ENCODE measurements at places on chromosomes 6 and 20. TPM values are rescaled to one million over a fixed set of nuclear protein-coding genes. Genes with fewer than 3 reads are reported as not detected.

- DNase-seq: no peak
These were observed 7.2 kb downstream of the KIF16B start for GRCh38 chr20:16566080-16566479.

DNA sequence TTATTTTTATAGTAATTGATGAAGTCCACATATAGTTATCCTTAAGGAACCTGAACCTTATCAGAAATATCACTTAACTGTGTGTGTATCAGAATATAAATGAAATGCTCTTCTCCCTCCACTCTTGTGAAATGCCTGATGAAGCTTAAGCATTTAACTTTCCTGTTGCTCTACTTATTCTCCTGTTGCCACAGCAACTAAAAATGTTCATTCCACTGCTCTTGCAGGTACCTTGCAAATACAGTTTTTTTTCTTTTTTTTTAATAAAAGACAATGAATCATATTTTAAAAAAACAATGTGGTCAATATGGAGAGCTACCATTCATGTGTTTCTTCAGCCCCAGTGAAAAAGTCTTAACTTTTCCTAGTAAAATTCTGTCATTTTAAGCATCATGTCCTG is 210.3 kb downstream of the RFPL4B start:
- DNase-seq: no peak

- no peak for DNase-seq
These were observed 29.1 kb downstream of the RPS12 start for GRCh38 chr6:132843316-132844035.

DNA sequence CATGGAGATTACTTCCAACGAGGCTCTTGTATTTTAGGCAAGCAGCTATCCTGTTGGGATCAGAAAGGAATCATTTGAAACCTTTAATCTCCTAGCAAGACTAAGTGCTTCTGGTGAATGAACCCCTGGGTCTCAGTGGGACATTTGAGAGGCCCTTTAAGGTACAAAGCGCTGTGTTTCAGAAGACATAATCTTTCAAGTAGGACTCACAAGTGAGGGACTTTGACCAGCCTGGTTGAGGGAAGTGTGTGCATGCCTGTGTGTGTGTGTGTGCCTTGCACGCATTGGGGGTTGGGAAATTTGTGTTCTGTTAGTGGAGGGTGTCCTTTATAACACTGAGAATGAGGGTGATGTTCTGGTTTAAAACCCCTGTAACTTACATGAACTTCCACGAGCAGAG is 64.4 kb upstream of the KCNG1 start:
- no peak for DNase-seq

DNA sequence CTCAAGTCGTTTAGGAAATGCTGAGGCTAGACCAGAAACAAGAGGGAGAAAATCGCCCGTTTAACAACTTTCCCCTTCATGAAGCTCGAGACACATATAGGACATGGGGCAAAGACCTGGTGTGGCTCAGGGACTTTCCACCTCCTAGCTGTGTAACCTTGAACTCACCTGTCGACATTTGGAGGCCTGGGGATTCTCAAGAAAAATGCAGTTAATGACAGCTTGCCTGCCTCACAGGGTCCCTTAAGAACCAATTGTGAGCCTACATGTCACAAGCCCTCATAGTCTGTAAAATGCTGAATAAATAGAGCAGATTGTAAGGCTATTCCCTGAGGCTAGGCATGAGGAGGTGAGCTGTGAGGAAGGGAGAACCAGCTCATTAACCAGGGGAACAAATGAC is 35.1 kb downstream of the MGME1 start:
- DNase-seq: no peak

DNA sequence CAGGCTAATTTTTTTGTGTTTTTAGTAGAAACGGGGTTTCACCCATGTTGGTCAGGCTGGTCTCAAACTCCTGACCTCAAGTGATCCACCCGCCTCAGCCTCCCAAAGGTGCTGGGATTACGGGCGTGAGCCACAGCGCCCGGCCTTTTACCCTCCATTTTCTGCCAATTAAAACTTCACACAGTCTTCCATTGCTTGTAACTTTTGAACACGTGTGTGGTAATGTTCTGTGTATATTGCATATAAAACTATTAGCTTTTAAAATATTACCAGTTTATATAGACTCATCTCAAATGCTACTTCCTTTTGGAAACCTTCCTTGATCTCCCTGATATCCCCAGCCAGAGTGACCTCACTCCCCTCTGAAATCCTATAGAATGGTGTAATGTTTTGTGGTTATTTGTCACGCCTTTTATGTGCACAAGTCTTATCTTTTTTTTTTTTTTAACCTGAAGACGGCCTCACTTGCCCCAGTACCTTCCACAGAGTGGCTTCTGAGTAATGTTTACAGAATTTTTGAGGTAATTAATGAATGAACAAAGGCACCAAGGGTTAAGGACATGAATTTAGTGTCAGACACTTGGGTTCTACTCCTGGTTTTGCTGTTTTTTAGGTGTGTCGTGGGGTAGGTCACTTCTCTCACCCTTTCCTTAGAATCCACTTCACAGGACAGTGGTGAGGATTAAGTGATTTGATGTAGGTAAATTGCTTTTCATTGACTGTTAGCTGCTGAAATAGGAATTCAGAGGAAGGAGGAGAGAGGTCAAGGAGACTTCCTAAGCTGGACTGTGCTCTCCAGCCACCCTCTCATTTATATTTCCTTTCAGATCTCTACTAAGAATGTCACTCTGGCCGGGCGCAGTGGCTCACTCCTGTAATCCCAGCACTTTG is 11.2 kb upstream of the MMP24 start:
- DNase-seq: no peak

- no peak for DNase-seq
These were observed 28.8 kb upstream of the TSHZ2 start for GRCh38 chr20:52943185-52943841.

DNA sequence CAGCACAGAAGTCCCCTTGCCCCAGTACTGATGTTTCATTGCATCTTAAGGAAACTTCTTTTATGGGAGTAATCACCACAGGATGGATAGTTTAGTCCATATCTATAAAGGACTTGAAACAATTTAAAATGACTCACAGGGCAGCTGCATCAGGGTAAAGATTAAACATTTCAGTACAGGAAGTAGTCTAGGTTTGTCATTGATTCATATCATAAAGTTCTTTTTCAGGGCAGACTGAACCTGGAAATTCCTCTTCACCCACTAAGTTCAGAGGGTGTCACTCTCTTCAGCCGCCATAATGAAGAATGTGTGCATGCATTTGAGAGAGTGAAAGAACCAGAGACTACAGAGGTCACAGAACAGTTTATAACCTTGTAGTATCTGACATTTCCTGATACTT is 296.3 kb upstream of the JAG1 start:
- no peak for DNase-seq

- no peak for DNase-seq
These were observed 40.5 kb downstream of the RREB1 start for GRCh38 chr6:7148100-7148822.

DNA sequence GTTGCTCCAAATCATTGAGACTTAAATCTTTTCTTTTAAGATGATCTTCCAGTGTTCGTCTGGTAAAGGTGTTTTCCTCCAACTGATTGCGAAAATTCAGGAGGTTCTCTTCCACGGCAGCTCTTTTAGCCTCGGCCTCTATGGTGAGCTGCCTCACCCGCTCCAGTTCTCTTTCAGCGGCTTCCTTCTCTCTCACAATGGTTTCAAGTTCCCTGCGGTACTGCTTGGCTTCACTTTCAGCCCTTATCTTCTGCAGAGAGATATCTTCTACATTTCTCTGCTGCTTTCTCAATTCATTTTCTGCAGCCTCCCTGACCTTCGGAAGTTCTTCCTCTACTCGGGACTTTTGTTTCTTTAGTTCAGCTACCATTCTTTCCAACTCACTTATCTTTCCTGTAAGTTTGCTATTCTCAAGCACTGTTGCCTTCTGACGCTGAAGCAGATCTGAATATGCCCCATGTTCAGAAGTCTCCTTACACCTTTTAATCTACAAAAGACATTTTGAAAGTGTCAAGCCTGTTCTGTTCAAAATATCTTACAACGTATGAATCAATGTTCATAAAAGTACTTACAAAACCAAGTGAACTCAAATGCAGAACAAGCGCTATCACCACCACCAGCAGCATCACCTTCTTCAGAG is 22.3 kb downstream of the DST start:
- DNase-seq: no peak

DNA sequence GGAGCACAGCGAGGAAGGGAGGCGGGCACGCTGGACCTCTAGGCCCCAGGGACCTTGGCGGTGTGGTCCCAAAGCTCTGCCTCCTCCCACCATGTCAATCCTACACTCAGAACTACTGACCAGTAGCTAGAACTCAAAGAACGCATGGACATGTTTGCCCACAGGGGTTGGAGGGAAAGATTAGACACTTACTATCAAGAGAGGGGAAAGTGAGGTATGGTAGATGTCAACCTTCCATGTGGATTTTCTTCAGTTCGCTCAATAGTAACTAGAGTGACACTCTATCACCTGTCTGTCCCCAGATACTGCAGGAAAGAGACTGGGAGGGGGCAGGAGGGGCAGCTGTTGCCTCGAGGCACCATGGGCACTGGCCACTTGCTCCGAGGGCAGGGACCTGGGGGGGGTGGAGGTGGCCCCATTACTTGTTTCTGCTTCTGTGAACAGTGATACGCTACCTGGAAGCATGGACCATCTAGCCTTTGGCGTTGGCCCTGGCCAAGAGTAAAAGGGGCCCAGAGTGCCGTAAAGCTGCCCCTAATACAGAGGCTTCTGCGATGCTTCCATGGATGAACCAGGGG is 912 bp upstream of the DIDO1 start:
- no peak for DNase-seq

DNA sequence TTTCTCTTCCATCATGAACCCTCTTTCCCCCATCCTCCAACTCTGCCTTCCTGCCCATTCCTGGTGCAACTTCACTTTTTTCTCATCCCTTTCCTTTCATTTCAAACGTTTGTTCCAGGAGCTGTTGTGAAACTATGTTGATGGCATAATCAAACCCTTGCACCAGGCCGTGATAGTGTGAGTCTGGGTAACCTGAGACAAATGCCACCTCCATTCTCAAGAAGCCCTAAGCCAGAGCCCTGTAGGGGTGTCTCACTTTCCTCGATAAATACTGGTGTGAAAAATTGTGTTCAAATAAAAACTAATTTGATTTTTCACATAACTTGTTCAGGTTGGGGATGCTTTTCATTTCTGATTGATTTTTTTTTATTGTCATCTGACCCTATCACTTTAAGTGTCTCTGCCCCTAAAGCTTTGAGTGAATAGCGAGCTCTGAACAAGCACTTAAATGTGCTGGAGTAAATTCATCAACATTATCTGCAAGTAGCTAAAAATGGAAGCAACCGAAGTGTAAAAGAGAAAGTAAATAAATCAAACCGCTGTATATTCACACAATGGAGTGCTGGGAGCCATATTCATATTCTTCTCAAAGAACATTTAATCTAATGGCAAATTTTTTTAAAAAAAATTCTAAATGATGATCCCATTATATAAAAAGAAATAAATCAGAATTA is 303.1 kb upstream of the CDYL start:
- DNase-seq: no peak

- DNase-seq: no peak
These were observed 62.4 kb upstream of the STXBP5 start for GRCh38 chr6:147141711-147142308.

DNA sequence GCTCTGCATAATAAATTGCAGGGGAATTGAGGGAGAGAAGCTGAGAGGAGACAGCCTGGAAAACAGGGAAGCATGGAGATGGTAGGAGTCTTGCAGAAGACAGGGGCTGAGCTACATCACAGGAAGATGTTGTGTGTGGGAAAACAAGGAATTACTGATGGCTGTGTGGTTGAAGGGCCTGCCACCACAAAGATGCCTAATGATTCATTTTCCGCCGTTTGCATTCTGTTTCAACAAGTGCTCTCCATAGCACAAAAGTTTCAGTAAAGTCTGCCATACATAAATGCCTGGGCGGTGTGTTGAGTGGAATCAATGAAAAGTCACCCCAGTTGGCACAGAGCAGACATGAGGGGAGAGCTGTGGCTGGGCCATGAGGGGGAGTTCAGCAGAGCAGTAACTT is 5.6 kb upstream of the KLHL31 start:
- no peak for DNase-seq

GRCh38 chr6:1629316-1629715 is 19.6 kb downstream of the FOXC1 start:
- no peak for DNase-seq

DNA sequence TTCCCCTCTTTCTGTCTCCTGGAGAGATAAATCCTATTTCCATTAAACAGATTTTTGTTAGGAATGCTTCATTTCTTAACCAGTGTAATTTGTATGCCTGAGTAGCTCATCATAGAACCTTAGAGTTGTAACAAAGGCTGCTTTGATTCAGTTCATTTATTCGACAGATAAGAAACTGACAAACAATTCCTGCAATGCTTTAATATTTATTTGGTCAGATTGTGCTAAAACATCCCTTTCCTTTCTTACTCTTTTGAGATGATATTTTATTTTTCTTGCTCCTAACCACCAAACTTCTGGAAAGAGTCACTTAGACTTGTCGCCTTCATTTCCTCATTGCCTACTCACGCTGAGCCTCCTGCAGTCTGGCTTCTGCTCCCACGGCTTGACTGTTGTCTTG is 89.0 kb upstream of the SUPT3H start:
- no peak for DNase-seq

DNA sequence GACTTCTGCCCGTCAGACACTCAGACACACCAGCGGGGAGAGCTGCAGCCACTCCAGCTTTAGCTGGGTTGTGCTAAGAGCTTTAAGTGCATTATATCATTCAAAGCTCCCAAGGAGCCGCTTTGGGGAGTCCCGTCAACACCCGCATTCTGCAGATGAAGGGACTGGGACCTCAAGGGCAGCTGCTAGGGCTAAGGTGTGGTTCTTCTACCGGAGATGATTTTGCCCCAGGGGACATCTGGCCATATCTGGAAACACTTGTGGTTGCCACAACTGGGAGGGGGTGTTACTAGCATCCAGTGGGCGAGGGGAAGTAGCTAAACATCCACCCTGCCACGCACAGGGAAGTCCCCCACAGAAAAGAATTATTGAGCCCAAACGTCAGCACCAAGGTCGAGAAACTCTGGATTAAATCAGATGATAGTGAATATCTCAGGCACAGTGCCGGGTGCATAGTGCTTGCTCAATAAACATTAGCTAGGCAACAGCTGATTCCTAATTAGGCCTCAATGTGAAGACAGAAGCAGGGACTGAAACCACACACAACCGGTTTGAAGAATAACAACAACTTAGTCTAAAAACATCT is 29.6 kb downstream of the PMEPA1 start:
- no peak for DNase-seq

GRCh38 chr6:117706504-117706903 is 31.2 kb downstream of the NUS1 start:
- DNase-seq: no peak

DNA sequence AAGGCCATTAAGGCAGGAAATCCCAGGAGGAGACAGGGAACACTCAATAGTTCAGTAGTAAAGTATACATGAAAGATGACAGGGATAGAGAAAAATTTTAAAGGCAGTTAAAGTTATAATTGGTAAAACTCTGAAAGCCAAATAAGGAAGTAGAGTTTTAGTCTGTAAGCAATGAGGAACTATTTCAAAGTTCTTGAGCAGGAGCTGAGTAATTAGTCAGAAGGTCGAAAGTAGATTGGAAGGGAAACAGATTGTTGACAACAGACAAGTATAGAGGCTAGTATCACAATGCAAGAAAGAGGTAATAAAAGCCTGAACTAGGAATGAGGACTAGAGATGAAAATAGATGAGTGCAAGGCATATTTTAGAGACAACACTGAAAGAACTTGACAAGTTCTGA is 150.3 kb downstream of the CDK19 start:
- DNase-seq: no peak

Gene ADGRG6
- 0.61 TPM for total RNA-seq

Gene MATN4
- total RNA-seq: not detected

Gene TRIM31
- total RNA-seq: not detected

Gene LIN28B
- total RNA-seq: not detected

Gene PTK6
- 0.14 TPM for total RNA-seq

Gene LPA
- not detected for total RNA-seq

Gene PSORS1C1
- total RNA-seq: not detected
